KG1 (cell line): ENCODE measurements at places on chromosomes 2 and 18.
A peak's percentile ranks its signal among the peaks of the same experiment; 100 is the strongest.

GRCh38 chr2:82120115-82120514, 1815.6 kb upstream of the LRRTM1 start:
- no peak for DNase-seq

GRCh38 chr2:73238149-73238548, 4.0 kb downstream of the CCT7 start:
- no peak for DNase-seq

- no peak for DNase-seq
Observed at GRCh38 chr2:70258532-70258875, 567 bp downstream of the PCYOX1 start.

DNA sequence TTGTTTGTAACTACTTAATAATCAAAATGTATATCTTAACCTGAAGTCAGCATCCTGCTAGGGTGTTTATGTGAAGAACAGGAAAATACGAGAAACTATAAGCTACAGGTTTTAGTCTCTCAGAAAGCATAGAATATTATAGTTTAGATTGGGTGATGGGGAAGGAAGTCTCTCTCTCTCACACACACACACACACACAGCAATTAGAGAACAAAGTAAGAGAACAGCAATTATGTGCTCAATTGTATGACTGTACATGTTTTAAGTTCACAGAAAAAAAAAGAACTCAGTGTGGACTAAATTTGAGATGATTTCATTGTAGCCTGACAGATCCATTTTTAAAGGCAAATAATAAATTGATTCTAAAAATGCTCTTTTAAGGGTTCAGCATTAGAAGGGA, 94.3 kb upstream of the ZNF516 start:
- DNase-seq = no peak

GRCh38 chr18:35197296-35197695, 43.5 kb upstream of the ZNF397 start:
- DNase-seq = no peak

DNA sequence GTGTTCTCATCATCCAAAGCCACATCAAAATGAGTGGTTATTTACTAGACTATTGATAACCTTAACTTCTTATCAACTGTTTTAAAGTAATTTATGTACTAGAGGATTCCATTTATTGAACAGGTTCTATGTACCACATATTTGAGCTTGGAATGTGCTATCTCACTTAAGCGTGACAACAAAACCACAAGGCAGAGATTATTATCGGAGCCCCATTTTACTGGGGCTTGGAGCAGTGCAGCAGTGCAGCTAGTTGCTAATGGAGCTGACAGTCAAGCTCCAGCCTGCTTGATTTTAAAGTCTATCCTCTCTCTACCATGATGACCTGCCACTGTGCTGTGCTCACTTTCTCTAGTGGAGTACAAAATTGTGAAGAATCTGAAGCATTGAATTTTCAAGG, 24.6 kb downstream of the GCG start:
- no peak for DNase-seq

DNA sequence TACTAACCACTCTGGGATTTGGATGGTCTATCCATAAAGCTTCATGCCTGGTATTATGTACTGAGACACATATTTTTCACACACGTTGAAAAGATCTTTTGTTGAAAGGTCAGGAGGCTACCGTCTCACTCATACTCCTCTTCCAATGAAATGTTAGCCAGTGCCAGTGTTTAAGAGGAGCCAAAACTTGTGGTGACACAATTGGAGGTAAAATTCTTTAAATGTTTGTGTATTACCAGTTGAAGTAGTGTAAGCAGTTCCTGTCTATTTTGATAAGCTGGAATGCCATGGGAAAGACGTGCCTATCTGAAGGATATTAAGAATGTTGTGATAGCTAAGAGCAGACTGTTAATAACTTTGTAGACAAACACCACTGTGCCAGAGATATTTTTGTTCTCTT, 32.1 kb downstream of the MARCHF7 start:
- DNase-seq = no peak

DNA sequence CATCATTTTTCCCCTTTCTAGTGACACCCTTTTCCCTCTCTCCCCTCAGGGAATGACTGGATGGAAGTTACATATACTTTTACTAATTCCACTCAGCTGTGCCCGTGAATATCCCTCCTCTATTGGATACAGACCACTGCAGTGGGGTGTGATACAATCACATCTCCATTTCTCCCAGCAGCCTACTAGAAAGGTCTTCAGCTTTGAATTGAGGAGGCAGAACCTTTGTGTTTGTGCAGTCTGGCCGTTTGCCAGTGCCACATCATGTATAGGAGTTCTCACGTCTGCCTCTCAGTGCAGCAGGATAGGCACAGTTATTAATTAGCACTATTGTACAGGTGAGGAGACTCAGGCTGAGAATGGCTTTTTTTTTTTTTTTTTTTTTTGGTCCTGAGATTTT, 16.4 kb downstream of the TNFRSF11A start:
- no peak for DNase-seq

DNA sequence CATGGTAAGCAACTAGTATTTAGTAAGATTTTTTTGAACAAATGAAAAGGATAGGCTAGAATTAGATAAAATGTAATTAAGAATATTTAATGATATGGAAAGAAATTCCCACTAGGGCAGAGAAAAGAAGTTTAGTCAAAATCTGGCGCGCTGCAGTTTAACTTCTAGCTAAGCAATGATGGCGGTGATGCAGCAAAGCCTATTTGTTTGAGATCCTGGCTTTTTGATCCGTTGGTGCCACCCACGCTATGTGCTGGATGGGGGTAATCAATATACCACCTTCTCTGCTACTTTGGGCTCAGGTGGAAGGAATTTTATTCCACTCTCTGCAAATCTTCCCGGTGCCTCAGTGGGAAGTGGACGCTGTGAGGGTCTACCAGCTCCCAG, 421 bp upstream of the FAM171B start:
- no peak for DNase-seq

DNA sequence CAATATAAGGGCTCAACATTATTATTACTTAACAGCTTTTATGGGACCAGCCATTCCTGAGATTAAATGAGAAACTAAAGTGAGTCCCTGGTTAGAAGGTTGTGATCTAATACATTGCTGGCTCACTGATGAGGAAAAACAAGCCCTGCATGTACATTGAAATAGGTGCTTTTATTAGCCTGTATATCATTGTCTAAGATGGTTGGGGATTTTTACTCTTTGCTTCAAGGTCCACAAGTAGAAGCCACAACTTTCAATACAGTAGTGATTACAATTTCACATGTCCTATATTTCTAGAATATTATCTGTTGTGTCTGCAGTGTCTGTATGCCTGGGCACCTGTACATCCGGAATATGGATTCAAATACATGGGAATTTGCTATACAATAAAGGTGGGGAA, 104.1 kb upstream of the FZD5 start:
- no peak for DNase-seq

GRCh38 chr2:1360144-1360543, 53.1 kb upstream of the TPO start:
- DNase-seq = no peak

DNA sequence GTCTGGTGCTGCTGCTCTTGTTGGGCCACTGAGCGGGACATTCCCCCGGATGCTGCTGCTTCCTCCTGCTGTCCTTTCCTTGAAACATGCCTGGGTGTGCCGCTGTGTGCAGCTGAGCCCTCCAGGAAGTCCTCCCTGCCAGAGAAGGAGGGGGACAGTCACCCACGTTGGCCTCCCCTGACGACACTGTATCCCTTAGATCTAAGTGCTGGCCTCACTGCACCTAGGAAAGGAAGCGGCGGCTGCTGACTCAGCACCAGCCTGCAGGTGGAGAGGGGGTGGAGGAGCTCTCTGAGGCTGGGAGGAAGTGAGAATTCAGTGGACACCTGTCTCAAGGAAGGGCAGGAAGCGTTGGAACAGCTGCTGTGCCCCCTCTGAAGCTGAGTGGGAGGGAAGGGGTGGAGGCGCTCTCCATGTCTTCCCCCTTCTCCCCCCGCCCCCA, 239.8 kb downstream of the HAUS1 start:
- peak; percentile 24 for DNase-seq

DNA sequence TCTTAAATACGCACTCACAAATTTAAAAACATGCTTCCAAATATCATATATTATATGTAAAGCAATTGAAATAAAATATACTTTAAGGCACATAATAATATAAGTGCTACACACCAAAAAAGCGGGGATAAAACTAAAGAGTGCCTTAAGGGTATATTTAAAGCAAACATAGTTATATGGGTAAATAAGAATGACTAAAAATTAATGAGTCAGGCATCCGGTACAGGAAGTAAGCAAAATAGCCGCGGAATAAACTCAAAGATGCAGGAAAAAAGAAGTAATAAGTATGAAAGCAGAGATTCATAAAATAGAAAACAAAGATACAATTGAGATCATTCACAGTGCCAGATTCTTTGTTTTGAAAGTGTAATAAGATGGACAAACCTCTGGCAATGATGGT, 503.5 kb upstream of the SOX11 start:
- DNase-seq = no peak

DNA sequence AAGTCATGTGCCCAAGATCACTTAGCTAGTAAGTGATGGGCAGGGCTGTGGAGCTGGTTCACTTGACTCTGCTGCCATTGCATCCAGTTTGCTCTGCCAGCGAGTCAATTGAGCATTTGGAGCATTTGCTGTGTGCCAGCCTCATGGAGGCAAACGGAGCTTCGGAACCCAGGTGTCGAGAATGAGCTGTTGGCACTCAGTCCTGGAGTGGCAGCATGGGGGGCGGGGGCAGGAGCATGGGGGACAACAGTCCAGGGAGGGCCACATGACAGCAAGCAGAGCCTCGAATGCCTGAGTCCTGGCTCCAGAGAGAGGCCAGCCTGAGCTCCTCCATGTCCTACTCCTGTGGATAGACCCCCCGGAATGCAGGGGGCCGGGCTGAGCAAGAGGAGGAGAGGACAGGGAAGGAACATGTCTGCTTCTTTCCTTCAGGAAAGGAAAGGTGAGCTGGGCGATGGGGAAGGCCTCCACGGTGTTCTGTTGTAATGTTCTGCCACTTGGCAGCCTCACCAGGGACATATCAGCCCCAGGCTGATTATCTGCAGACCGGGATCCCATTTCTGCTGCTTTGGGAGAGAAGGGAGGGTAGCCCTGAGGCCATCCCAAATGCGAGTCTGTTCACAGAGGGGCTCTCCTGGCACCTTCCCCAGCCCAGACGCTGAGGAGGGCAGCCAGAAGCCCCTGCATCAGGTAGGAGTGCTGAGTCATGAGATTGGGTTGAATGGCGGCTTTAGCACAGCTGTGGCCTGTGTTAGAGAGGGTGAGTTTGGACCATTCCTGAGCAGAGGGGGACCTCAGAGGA, 59.6 kb downstream of the HPCAL1 start:
- DNase-seq = no peak

DNA sequence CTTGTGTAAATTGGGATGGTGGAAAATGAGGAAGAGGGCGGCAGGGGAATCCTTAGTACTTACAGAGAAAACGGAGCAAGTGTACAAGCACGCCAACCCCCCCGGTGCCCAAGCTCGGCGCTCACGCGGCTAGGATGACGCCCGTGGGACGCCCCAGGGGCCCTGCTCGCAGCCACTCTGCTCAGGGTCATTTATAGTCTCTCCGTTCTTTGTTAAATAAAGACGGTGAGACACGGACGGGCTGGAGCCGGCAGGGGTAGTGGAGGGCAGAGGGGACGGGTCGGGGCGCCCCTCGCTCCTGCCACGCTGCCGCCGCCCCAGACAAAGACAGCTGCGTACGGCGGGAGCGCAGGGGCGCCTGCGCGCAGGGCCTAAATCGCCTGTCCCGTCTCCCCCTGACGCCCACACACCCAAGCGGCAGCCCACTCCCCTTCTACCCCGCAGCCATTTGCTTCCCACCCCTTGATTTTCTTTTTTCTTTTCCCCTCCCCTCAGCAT, 37.8 kb downstream of the PCBP1 start:
- no peak for DNase-seq
